ENCODE measurements at places on chromosomes 3 and 15.

DNA sequence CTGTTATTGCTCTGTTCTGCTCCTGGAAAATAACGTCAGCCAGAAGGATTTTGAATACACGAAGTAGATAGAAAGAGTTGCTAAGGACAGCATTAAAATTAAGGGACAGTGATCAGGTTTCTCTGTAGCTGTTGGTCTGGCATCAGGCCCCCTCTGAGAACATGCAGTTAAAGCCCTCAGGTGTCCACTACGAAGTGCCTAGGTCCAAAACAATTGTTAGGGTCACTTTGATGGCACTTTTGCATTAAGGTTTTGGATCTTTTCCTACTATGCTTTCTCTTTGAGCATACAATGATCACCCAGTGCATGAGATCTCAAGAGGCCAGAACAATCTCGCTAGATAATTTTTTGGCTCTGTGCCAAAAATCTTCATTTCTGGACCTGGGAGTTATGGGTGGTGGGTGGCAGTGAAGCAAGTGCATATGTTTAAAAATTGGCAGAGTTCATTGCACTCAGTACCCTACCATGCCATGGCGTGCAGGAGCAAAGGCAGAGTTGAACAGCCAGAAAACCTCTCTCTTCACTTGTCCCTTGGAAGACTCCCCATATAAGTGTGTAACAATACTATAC lies 797.6 kb downstream of the ROBO2 start:
- DNase-seq, result no peak

- no peak for DNase-seq
Measured at GRCh38 chr15:77864211-77865105, 213.1 kb downstream of the TBC1D2B start.

DNA sequence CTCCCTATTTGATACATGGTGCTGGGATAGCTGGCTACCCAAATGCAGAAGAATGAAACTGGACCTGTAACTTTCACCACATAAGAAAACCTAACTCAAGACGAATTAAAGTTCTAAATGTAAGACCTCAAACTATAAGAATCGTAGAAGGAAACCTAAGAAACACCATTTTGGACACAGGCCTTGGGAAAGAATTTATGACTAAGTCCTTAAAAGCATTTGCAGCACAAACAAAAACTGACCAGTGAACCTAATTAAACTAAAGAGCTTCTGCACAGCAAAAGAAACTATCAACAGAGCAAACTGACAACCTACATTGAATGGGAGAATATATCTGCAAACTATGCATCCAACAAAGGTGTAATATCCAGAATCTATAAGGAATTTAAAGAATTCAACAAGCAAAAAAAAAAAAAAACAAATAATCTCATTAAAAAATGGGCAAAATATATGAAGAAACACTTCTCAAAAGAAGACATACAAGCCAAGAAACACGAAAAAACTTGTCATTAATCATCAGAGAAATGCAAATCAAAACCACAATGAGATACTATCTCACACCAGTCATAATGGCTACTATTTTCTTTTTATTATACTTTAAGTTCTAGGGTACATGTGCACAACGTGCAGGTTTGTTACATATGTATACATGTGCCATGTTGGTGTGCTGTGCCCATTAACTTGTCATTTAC lies 37.0 kb downstream of the HDGFL3 start:
- no peak for DNase-seq

- DNase-seq, result no peak
Measured at GRCh38 chr3:29933802-29934490, 653.1 kb downstream of the RBMS3 start.

DNA sequence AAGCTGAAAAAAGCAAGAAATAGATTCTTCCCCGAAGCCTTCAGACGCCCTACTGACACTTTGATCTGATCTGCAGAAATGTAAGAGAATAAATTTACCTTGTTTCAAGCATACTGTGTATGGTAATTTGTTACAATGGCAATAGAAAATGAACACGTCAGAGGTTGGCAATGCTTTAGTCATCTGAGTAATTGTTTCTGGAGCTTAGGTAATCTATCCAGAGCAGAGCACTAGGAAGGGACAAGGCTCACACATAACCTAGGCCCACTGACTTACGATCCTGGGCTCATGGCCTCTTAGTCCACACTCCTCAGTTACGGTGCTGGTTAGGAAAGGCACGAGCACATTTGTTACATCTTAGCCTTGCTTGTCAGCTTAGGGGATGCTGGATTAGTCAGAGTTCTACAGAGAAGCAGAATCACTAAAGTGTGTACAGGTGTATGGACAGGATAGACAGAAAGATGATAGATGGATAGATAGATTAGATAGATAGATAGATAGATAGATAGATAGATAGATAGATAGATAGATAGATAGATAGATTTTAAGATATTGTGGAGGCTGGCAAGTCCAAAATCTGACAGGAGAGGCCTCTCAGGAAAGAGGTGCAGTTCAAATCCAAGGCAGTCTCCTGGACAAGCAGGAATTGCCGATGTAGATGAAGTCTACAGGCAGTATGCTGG lies 46.8 kb upstream of the TBC1D23 start:
- DNase-seq, result no peak

DNA sequence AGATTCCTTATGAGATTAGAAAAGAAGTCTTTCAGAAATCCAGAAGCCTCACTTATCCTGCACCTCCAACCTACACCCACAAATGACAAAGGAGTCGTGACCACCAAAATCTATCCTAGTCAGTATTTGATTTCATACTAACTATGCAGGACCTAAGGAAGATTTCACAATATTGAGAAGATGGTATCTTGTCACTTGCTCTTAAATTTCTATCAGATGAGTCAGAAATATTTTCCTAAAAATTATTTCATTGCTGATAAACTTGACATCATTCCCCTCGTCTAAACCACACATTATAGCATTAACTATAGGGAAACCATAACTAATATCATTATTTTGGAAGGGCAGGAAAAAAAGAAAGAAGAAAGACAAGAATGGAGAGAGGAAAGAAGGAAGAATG lies 138.0 kb upstream of the THBS1 start:
- DNase-seq, result no peak

GRCh38 chr3:195692781-195693427 lies 27.9 kb upstream of the MUC20 start:
- no peak for DNase-seq

GRCh38 chr3:42266085-42266484 lies at the start of gene CCK:
Gene CCK, minus strand, starts transcription at chr3:42266185. Its CDS starts 2,555 bp downstream, at chr3:42263630.
- no peak for DNase-seq

DNA sequence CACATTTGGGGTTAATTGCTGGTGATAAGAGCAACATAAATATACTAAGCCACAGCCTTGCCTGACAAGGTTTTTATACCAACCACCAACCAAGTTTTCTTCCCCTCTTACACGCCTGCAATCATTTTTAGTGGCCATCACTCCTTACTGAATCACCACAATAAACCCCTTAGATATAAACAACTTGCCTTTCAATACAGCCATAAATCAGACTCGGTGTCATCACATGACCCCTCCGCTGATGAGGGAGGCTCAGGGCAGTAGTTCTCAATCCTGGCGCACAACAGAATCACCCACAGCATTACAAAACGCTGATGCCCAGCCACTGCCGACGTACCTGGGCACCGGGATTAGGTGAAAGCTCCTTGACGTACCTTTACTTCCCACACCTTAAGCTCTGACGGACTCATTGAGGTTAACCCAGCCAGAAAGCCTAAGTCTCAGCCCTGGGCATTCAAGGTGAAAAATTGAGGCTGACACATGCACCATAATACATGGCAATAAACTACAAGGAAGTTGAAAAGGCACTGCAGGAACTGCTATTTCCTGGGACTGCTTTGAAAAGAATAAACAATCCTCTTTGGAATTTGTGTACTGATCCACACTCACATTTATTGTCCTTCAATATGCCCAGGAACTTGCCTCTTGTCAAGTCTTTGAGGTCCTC lies 17.1 kb downstream of the ADCY5 start:
- no peak for DNase-seq

- no peak for DNase-seq
Measured at GRCh38 chr3:144106970-144107369, 135.3 kb downstream of the DIPK2A start.

GRCh38 chr3:21638488-21638887 lies 112.5 kb downstream of the ZNF385D start:
- no peak for DNase-seq

GRCh38 chr3:122088531-122088930 lies 33.4 kb downstream of the CD86 start:
- no peak for DNase-seq

- peak; percentile 56 for DNase-seq
Measured at GRCh38 chr15:57866149-57866736, 159.7 kb downstream of the POLR2M start.

GRCh38 chr3:117600666-117601065 lies 891.1 kb downstream of the TUSC7 start:
- no peak for DNase-seq

DNA sequence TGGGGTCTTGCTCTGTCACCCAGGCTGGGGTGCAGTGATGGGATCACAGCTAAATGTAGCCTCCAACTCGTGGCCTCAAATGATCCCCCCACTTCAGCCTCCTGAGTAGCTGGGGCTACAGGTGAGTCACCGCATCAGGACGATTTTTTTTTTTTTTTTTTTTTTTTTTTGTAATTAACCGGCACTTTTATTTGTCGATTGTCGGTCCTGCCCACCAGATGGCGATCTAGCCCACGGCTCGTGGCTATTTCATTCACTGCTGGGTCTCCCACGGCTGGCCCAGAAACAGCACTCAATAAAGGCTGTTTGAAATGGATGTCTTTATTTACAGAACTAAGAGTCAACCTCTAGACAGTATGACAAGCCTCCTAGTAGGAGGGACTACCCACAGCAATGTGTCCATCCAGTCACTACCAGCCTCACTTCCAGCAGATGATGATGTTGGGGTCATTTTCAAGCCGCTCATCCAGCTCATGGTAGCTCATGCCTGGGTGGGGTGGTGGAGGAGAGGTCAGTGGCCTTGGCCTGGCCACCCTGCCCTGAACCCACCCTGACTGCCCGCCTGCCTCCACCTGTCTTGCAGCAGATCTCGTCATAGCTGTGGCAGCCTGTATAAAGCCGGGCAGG lies 1.8 kb upstream of the ZMYND10 start:
- peak; percentile 62 for DNase-seq

DNA sequence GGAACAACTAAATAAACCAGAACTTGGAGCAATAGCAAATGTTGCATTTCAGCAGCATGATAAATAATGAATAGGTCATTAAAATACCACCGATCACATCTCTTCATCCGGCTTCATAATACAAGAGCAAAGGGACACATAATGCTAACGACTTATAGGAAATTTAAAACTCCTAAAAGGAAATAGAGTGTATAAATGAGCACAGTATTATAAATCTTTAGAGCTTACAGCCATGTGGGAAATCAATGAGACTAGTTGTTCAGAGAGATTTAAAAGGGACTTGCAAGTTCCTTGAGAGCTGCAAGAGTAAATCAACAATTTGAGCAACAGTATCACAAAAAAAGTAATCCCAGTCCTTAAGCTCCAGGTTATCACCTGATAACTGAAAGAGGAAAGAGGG lies 677.0 kb downstream of the PLOD2 start:
- DNase-seq, result no peak

DNA sequence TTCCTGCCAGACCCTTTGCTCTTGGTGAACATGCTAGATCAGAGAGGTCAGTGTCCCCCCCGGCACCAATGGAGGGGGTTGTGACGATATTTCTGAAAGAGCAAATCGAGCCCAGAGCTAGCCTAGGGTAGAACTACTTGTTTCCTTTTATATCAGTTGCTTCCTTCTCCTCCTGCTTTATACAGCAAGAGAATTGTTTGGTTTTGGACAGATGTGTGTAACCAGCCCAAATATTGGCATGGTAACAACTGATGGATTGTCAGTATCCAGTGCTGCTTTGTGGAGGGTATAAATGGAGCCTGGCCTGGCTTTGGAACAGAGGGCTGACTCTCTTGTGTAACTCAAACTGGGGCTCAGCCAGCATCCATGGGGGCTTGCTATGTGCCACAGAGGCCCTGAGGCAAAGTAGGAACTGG lies 27.2 kb downstream of the SNX1 start:
- DNase-seq, result no peak

- no peak for DNase-seq
Measured at GRCh38 chr15:100691321-100691720, 88.9 kb downstream of the ASB7 start.

GRCh38 chr3:51970606-51971300 lies 3.1 kb downstream of the ABHD14B start:
- DNase-seq, result no peak

- no peak for DNase-seq
Measured at GRCh38 chr15:27820232-27820631, 278.9 kb downstream of the OCA2 start.

GRCh38 chr3:24470277-24470676 lies 24.4 kb downstream of the THRB start:
- no peak for DNase-seq

GRCh38 chr3:48314542-48314941 lies 18.9 kb downstream of the SPINK8 start:
- DNase-seq, result no peak

- no peak for DNase-seq
Measured at GRCh38 chr3:52982839-52983238, 63.0 kb downstream of the SFMBT1 start.

DNA sequence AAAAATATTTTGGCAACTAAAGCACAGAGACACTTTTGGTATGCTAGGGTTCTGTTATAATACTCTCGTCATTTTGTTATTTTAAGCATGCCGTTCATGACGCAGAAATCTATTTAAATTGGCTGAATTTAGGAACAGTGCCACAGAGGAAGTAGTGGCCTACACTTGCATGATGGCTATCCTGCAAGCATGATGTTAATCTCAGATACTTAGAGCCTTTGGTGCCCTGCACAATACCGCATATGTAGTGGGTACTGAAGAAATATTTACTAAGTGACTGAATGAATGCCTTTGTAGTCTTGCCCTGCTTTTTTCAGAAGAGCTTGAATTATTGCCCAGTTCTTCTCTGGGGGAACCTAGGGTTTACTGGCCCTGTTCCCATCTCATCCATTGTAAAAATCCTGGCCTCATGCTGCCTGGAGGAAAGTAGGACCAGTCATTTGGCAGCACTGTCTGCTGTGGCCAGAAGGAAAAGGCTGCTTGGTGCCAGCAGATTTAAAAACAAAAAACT lies 79.0 kb downstream of the SERPINI1 start:
- no peak for DNase-seq

GRCh38 chr3:109018828-109019227 lies 65.1 kb upstream of the GUCA1C start:
- DNase-seq, result no peak

GRCh38 chr3:52800079-52800478 lies 5.5 kb downstream of the ITIH3 start:
- no peak for DNase-seq

DNA sequence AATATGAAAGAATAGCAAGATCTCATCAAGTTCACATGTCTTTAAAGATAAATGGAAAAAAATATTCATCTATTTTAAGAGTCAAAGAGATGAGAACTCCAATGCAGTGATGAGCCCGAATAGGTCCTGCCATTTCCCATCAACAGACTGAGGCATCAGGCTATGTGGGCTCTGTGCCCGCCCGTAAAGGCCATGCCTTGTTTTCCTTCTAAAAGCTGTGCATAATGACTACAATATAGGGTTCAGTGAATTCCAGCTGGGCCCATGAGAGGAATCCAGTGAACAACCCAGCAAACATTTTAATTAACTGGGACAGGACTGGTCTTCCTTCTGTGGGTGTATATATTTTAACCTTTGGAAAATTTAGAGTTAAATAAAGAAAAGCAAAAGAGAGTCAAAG lies 44.6 kb downstream of the RASGRP1 start:
- no peak for DNase-seq

GRCh38 chr3:47250309-47251060 lies 32.1 kb downstream of the KIF9 start:
- DNase-seq, result no peak

GRCh38 chr3:112650482-112650881 lies 9.5 kb upstream of the CCDC80 start:
- DNase-seq, result no peak

GRCh38 chr3:113623324-113623723 lies 73.1 kb downstream of the USF3 start:
- no peak for DNase-seq

GRCh38 chr3:71684757-71685386 lies 40.3 kb downstream of the EIF4E3 start:
- no peak for DNase-seq

Data from activated CD4-positive, CD25-positive, alpha-beta regulatory T cell treated with anti-CD3 and anti-CD28 coated beads, Interleukin-2, amount 50 U/mL, for 72 hours (primary cell).